Epithelial cell of prostate (primary cell): ENCODE measurements at places on chromosomes 1 and 21.

DNA sequence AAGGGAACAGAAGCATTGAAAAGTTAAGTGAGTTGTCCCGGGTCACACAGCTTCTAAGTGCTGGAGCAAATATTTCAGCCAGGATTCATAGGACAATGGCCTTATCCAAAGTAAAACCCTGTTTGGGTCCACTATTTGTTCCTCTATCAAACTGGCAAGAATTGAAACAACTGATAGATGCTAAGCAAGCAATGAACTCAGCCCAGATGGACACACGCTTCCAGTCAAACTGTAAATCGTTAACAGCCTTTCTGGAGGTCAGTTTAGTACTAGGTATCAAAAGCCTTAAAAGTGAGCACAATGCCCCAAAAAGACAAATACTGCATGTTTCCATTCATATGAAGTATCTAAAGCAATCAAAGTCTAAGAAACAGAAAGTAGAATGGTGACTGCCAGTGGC lies 779 bp upstream of the SVBP start:
- DNase-seq = no peak

DNA sequence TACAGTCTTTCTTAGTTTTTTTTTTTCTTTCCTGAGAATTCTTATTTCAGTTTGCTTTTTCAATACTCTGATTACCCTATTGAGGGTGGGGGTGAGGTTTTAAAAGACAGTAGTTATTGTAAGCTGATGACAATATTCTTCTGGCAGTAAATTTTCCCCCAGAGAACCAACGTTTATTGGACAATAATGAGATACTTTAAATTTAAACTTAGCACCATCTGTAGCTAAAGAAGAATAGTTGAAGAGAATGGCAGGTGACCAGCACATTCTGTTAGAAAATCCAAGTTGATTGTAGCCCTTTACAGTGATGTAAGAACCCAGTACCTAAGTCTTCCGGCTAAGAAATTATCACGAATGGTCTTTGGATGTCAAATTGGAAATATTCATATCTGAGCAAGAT lies 364.6 kb upstream of the LYPLAL1 start:
- no peak for DNase-seq

GRCh38 chr1:90534663-90535295 lies 182.3 kb downstream of the BARHL2 start:
- no peak for DNase-seq

DNA sequence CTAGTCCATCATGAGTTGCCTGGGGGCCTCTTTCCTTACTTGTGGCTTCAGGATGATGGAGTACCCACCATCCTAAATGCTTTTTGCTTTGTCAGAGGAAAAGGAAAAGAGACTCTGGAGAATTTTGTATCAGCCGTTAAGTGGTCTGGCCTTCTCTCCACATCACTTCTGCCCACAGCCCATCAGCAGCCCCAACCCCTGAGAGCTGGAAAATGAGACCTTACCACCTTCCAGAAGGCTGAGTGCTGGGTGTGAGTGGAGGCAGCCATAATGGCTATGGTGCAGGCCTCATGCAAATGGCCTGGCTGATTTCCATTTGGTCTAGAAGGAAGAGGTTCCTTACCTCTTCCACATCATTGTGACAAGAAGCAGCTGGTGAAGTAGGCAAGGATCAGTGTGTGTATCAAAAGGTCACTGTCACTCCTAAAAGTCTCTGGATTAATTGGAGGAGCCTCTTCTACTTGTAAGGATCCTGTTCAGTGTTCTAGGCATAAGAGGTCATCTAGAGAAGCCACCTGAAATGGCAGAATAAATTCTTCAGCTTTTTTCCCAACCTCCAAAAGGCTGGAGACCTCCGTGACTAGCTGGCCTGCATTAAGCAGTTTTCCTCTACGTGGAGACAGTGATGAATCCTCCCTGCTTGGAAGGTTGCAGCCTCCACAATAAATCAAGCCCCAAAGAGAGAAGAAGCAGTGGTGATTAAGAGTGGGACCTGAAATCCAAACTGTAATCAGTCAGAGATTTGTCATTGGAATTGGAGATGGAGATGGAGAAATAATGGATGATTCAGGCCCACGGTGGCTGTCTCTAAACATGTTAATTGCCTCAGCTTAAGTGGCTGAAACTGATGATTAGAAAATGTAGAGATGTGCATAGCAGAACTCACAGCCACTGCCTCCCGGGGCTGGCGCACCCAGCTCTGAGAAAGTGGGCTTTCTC lies 111.5 kb downstream of the CNIH3 start:
- DNase-seq = no peak

DNA sequence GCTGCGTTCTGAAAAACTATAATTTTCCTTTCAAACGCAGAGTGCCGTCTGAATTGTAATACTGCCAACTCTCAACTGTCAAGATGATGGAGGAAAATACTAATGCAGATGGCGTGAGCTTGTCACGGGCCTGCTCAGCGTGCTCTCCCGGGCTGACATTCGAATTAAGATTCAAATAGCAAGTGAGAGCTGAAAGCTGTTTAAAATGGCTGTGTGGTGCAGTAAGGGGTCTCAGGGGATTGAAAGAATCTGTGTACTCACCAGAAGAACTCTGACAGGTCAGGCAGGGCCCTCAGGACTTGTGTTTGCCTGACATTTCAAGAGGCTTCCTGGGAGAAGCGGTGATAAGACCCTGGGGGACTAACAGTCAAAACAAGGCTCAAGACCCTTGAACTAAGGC lies 33.1 kb downstream of the ZMYND12 start:
- DNase-seq = no peak
